ENCODE measurements at places on chromosomes 2 and 18.

- DNase-seq: no peak
These were observed 40.1 kb upstream of the CAPN13 start for GRCh38 chr2:30847329-30847728.

GRCh38 chr2:118320658-118321057 is 232.4 kb downstream of the INSIG2 start:
- no peak for DNase-seq

- no peak for DNase-seq
These were observed 129.3 kb downstream of the EXOC6B start for GRCh38 chr2:72696559-72696958.

DNA sequence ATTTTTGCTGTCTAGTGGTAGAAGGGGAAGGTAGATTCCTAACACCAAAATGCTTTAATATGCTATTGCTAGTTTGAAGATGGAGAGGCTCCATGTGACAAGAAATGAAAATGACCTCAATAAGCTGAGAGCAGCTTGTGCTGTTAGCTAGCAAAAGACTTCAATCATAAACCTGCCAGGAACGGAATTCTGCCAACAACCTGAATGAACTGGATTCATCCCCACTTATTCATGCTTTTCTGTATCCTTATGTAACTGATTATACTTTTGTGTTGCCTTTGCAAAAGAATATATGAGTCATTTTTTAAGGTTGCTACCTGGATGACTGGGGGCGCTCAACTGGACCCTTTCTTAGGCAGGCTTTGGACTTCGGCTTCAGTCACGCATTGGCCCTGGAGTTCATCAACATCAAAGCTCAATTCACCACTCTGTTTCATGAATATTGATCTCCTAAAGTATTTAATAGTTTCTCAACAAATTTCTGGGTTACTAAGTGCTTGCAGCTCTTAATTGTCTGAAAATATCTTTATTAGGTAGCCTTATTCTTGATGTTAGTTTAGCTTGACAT is 97.5 kb upstream of the KCNJ3 start:
- no peak for DNase-seq

- DNase-seq: peak; percentile 27
These were observed 2.4 kb downstream of the CTIF start for GRCh38 chr18:48541026-48541746.

GRCh38 chr2:241671457-241672240 is 15.0 kb downstream of the DTYMK start:
- DNase-seq: no peak

DNA sequence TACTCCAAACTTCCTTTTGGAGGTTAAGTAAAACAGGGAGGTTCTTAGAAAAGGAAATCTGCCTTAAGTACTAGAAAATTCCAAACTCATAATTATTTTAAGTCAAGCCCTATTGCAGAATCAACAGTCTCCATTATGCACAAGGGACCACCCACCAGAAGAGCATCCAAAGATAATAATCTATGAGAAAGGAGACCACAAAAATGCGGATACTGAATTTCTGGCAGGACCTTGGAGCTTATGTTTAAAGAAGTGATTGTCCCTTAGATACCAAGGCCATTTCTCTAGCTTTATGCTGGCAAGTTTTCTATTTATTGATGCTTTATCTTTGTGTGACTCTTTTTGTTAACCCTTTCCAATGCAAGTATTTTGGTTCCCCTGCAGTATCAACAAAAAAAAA is 404.0 kb upstream of the MMADHC start:
- DNase-seq: no peak

GRCh38 chr2:8355102-8355859 is 326.6 kb upstream of the ID2 start:
- DNase-seq: peak; percentile 99

DNA sequence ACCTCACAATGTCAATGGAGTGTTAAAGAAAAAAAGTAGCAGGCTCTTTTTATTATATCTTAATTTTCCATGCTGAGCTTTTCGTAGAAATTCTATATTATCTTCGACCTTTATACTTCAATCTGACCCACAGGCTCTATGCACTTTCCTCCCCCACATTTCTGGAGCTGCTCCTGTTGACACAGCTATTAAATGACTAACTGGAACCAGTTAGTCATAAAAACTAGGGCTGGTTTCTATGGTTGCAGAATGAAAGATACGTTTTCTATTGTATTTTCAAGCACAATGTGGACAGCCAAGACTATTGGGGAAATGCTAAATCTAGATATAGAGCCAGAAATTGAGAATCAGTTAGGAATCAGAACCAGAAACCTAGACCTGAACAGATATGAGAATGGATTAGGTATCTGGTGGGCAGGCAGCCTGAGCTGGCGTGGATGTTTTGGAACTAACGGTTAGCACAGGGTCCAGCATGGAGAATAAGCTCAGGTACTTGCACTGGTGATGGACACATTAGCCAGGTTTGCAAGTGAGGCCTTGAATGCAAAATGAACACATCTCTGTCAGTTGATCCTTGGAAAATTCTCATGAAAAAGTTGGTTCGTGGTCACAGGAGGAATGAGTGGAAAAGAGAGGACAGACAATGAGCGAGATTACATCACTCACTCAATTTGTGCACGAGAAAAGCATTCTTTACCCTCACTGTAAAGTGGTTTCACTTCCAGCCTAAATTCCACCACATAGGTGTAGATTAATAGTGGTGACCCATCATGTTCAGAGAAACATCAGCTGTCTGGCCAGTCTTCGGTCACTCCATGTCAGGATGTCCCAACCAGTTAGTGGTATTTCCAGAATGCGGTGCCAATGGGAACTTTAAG is 144.6 kb upstream of the EPHA4 start:
- DNase-seq: no peak

Data from NCI-H2171 treated with DMSO at 0.1 percent for 48 hours (cell line).